ENCODE measurements at places on chromosomes 6 and 20.

DNA sequence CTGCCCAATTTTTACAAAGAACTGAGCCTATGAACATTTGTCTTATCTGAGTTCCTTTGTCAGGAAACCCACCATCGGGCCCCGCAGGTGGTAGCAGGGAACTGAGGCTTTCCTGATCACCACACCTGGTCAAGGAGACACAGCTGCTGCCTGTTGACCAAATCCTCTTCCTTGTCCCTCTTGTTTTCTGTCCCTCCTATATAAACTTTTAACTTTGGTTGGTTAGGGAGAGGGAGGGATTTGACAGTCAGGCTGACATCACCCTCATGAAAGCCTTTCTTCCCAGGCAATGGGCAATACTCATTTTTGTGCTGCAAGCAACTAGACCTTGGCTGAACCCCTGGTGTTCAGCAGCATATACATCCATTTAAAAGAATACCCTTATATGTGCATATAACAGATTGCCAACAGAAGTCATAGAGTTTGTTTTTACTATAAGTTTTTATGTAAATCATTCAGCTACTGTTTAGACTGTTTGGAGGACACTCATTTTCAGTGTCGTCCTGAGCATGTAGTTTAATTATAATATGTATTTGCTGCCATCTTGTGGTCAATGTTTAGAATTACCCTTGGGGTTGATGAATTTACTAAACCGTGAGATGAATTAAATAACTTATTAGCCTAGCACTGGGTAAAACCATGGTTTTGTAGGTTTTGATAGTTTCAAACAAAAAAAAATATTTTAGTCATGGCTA lies 17.0 kb downstream of the CRISP1 start:
- DNase-seq, result peak; percentile 41

DNA sequence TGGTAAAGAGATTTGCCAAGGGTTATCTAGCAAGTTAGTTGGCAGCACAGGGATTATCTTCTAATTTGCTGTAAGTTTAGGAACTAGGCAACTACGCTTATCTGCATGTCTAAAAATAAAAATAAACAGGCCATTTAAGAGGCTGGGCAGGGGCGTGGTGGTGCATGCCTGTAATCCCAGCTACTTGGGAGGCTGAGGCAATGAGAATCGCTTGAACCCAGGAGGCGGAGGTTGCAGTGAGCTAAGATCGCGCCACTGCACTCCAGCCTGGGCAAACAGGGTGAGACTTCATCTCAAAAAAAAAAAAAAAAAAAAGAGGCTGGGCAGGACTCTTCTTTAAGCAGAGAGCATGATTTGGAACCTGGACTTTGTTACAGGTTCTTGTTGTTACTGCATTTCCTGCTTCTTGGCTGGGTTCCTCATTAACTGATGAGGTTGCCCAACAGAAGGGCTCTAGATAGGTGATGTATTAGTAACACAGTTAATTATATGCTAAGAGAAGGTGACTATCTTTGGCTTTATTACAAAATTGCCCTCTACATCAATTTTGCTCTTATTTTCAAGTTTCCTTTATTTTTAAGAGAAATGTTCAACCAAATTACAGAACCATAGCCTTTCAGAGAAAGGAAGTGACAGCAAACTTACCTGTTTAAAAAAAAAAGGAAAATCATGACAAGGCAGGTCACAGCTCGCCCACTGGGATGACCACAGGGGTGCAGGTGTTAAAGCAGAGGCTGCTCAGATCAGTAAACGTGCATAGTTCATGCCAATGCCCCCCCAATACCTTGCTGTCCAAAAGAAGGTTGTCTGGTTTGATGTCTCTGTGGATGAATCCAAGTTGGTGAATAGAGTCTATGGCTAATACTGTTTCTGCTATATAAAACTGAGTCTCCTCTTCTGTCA lies 32.5 kb downstream of the STK38 start:
- DNase-seq, result no peak

DNA sequence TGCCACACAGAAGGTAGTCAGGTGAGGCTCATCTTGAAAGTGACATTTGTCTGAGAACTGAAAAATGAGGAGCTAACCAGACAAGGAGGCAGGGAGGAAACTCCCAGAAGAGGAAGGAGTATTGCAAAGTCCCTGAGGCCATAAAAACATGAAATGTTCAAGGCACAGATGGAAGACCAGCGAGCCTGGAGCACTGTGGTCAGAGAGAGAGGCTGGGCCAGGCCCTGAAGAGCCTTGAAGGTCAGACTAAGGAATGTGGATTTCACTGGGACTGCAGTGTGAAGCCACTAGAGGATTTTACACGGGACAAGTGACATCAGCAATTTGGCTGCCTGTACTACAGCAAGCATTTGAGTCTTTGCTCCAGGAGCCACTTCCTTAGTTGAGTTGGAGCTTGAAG lies 21.1 kb upstream of the TMEM181 start:
- no peak for DNase-seq

DNA sequence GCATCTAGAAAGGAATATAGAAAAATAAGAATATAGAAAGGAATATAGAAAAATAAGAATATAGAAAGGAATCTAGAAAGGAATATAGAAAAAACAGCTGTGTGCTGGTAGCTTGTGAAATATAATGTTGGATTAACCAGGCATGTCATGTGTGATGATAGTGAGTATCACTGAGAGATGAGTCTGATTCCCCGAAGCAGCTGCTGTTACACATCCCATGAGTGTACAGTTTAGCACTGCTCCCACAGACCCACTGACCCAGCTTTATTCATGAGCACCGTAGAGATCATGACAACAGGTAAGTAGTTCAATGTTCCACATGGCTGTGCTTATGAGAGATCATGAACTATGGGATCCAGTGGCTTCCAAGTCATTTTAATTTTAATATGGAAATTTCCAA lies 64.8 kb downstream of the SLC22A3 start:
- DNase-seq, result no peak

DNA sequence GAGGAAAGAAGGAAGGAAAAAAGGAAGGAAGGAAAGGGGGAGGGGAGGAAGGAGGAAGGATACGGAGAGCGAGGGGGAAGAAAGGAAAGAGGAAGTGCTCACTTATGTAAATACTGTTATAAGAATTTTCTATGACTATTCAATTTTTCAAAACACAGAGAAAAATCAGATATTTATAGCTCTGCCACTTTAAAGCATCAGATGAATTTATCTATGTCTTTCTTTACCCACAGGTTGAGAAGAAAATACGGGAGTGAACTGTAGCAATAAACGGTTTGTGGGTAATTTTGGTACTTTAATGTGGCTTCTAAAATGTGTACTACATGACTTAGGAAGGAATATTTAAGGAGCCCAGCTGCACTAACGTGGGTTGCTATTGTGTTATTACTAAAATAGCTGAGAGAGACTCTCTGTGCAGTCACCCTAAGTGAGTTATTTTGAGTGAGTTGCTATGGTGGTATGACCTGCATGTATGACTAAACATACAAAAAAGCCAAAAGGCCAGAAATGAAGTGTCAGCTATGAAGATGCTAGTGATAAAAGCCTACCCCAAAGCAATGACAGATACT lies 225.5 kb downstream of the SOD2 start:
- peak; percentile 45 for DNase-seq
